ENCODE measurements at places on chromosomes 3 and 15. TPM values are rescaled to one million over a fixed set of nuclear protein-coding genes. Genes with fewer than 3 reads are reported as not detected.
A peak's percentile ranks its signal among the peaks of the same experiment; 100 is the strongest.

DNA sequence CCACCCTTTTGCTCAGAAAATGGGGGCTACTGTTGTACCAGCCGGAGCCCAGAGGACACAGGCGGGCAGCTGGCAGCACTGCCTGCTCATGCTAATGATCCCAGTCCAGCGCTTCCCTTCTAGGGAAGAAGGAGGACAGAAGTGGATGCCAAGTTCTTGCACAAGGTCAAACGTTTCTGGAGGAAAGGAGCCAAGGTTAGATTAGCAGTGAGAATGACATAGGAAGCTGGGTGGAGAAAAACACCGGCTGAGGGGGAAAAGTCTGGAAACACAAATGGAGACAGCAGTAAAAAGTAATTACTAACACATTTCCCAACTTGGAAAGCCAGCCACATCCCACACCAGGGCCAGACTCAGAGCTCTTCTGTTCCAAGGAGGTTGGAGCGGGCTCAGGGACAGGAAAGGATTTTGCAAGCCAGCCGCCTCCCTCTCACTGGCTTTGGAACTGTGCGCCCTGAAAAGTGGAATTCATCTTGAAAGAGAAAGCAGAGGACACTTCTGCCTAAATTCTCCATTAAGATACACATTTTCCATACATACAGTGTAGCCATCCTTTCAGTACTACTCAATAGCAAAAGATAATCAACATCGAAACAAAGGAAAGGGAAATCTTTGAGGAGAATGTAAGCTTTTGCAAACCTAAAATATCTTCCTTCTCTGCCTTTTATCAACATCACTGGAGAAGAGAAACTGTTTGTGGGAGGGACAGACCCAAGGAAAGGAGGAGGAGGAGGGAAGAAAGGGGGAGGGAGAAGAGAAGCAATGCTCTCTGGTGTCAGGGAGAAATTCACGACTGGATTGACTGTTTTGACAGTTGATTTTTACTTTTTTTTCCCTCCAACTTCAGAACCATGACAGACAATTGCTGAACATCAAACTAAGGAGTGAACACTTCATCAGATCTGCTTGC lies 133.6 kb downstream of the CD47 start:
- DNase-seq: peak; percentile 84
- no peaks in the 10 kb centered on the region for H3K27me3 ChIP-seq
- H3K4me1 ChIP-seq: peaks cover 19% of the 10 kb centered on the region
- H3K36me3 ChIP-seq: no peaks in the 10 kb centered on the region
- H3K27ac ChIP-seq: peak overlapping the region; percentile 1
- no peak overlapping the region for H3K4me3 ChIP-seq

GRCh38 chr15:91603384-91604080 lies 250.0 kb upstream of the SLCO3A1 start:
- no peaks in the 10 kb centered on the region for H3K27me3 ChIP-seq
- DNase-seq: no peak
- no peak overlapping the region for H3K27ac ChIP-seq
- no peaks in the 10 kb centered on the region for H3K36me3 ChIP-seq
- H3K4me3 ChIP-seq: no peak overlapping the region
- H3K4me1 ChIP-seq: no peaks in the 10 kb centered on the region

DNA sequence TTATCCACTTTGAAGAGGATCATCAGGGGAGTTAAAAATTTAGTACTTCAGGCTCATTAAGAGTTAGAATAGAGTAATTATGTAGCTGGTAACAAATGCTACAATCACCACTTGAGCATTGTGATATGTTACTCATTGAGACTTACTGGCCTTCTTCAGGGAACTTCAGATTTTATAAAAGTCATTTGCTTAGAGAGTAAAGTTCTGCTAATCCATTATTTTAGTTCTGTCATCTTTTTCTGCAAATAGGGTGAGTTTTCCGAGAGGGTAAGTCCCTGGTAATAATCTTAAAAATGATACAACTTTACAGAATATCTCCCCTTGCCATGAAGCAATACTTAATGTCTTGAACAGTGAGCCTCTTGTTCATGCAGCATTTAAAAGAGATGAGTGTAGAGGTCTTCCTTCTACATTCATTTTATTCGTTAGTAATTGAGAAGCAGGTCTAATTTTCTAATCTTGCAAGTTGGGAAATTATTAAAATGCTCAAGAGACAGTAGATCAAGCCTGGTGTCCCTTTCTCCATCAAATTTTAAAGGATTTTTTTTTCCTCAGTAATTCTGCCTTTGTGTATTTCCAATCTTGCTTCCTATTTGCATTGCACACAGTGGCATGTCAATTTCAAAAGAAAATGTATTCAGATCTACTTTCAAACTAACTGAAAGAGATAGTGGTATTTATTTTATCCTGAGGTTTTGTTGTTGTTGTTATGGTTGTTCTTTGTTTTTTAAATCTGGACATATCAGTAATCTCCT lies 52.6 kb downstream of the MBNL1 start:
- H3K4me1 ChIP-seq: no peaks in the 10 kb centered on the region
- no peaks in the 10 kb centered on the region for H3K36me3 ChIP-seq
- no peak for DNase-seq
- no peak overlapping the region for H3K4me3 ChIP-seq
- H3K27me3 ChIP-seq: no peaks in the 10 kb centered on the region
- H3K27ac ChIP-seq: peak overlapping the region; percentile 60

DNA sequence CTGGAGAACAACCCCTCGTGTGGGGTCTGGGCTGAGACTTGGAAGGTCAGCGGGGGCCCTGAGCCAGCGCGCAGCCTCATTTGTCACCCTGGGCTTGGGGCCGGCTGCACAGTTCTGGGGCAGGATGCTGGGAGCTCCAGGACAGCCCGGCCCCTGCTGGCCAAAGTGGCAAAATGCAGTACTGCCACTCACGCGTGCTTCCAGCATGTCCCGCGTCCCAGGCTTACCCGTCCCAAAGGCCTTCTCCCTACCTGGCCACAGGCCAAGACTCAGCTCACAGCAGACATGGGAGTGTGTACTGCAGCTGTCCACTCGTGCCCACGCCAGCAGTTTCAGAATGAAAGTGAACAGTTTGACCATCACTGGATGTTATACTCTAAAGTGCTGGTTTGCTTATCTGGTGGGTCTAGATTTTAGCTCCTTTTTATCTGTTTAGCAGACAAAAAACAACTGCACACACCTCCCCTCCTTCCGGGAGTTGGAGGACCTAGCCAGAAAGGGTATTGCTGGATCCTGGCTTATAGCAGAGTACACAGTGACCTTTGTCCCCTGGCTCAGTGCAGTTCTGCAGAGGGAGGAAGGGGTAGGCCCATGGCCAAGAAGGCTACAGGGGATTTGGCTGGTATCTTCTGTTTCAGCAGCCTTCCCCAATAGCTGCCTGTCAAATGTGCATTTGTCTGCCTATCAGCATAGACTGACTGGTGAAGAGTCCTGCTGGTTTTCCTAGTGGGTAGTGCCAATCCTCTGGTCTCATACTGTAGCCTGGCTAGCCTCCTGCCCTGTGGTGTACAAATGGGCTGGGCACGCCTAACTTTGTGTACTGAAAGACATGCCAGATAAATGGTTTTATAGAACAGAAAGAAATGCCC lies 23.2 kb upstream of the IP6K2 start:
- no peaks in the 10 kb centered on the region for H3K36me3 ChIP-seq
- H3K27me3 ChIP-seq: no peaks in the 10 kb centered on the region
- peak; percentile 96 for DNase-seq
- H3K27ac ChIP-seq: peak overlapping the region; percentile 69
- peaks cover 11% of the 10 kb centered on the region for H3K4me1 ChIP-seq

DNA sequence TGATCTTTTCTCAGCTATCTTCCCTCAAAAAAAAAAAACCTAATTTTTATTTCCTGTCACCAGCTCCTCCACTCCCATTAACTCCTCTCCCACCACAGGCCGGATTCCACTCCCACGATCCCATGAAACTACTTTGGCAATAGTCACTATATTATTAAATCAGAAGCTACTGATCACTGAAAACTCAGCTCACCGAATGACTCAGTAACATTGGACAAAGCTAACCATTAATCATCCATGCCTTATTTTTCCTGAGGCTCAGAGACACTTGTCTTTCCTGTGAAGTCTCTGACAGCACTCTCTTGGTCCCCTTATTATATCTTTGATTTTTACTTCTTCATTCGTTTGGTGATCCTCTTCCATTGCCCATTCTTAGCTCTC lies 260.2 kb downstream of the CGGBP1 start:
- H3K27ac ChIP-seq: no peak overlapping the region
- no peak overlapping the region for H3K4me3 ChIP-seq
- no peaks in the 10 kb centered on the region for H3K36me3 ChIP-seq
- peaks cover under 1% of the 10 kb centered on the region for H3K27me3 ChIP-seq
- DNase-seq: no peak
- H3K4me1 ChIP-seq: no peaks in the 10 kb centered on the region

EPHA3 gene
- total RNA-seq: 11.7 TPM

DNA sequence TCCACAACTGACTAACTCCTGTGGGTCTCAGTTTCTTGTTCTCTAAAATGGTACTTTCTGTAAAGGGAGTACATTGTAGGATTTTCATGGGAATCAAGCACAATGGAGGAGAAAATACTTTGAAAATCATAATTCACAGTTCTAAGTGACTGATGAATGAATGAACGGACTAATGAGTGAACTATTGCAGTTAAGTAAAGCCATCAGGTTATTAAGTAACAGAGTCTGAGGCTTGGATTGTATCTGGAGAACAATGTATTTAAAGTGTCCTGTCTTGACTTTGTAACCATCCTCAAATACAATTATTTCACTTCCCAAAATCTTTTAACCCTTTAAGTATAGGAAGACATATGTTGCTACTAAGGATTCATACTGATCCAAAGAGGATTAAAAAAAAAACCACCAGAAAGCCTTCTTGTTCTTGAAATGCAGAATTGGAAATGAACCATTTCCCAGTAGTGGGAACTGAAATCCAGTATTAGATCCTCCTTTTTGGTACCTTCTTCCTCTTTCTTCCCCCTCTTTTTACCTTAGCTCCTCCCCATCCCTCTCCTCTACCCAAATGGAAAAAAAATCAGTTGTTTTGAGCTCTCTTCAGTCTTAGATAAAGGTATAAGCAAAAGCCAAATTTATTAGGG lies 13.2 kb upstream of the BCL6 start:
- no peak overlapping the region for H3K27ac ChIP-seq
- DNase-seq: no peak
- no peaks in the 10 kb centered on the region for H3K4me1 ChIP-seq

GRCh38 chr3:186683979-186684378 lies 18.2 kb downstream of the HRG start:
- DNase-seq: no peak
- H3K4me3 ChIP-seq: no peak overlapping the region
- H3K27me3 ChIP-seq: no peaks in the 10 kb centered on the region
- no peak overlapping the region for H3K27ac ChIP-seq

DNA sequence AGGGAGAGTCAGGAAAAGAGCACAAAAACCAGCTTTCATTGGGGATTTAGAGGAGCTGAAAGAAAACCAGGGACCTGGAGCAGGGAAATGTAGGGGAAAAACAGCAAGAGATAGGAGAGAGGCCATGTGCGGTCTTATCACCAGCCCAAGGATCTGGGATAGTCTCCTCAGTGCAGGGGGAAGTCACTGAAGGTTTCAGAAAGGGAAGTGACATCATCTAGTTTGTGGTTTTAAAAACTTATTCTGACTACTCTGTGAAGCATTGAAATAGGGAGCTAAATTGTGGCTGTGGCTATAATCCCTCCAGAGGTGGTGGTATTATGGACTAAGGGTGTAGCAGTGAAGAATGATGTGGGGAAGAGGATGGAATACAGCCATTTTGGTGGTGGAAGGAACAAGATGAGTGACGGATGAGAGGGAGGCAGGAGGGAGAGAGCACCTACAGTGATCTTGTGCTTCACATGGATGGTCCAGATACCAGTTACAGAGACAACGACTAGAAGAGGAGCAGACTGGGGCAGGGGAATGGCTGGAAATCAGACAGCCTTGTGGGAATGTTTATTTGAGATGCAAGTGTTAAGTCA lies 72.7 kb downstream of the HMG20A start:
- H3K27me3 ChIP-seq: no peaks in the 10 kb centered on the region
- H3K36me3 ChIP-seq: no peaks in the 10 kb centered on the region
- H3K4me1 ChIP-seq: peaks cover 10% of the 10 kb centered on the region
- no peak for DNase-seq
- no peak overlapping the region for H3K27ac ChIP-seq

DNA sequence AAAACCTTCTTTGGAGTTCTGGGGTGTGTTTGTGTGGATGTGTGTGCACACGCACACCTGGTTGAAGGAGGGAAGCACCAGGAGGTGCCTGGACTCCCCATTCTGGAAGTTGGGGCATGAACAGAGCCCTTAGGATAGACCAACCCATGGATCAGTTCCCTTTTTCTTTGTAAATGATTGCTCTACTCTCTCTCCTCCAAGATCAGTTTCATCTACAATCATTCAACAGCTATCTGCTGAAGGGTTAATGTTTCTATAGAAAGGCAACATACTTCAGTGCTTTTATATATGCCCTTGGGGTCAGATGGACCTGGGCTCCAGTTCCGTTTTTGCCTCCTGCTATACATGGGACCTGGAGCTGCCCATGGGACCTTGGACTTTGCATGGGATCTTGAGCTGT lies 352.1 kb upstream of the CFAP20DC start:
- H3K27me3 ChIP-seq: no peaks in the 10 kb centered on the region
- no peaks in the 10 kb centered on the region for H3K36me3 ChIP-seq
- H3K27ac ChIP-seq: no peak overlapping the region
- H3K4me1 ChIP-seq: no peaks in the 10 kb centered on the region
- no peak overlapping the region for H3K4me3 ChIP-seq
- DNase-seq: no peak

- H3K4me1 ChIP-seq: peaks cover 12% of the 10 kb centered on the region
- peaks cover 37% of the 10 kb centered on the region for H3K27me3 ChIP-seq
- no peak overlapping the region for H3K4me3 ChIP-seq
- H3K36me3 ChIP-seq: no peaks in the 10 kb centered on the region
- peak; percentile 68 for DNase-seq
- peak overlapping the region; percentile 84 for H3K27ac ChIP-seq
These were observed 135.7 kb upstream of the IL12A start for GRCh38 chr3:159852821-159853505.

LMAN1L gene
- not detected for total RNA-seq

- no peak overlapping the region for H3K4me3 ChIP-seq
- no peak for DNase-seq
- H3K4me1 ChIP-seq: no peaks in the 10 kb centered on the region
These were observed 74.7 kb downstream of the BTD start for GRCh38 chr3:15676259-15676658.

- DNase-seq: no peak
- no peaks in the 10 kb centered on the region for H3K27me3 ChIP-seq
- no peaks in the 10 kb centered on the region for H3K36me3 ChIP-seq
- H3K4me3 ChIP-seq: no peak overlapping the region
- H3K27ac ChIP-seq: no peak overlapping the region
These were observed 72.7 kb downstream of the PEAK1 start for GRCh38 chr15:77347197-77347596.

Measured in lung (tissue), 17 donors.